Activated naive CD8-positive, alpha-beta T cell treated with anti-CD3 and anti-CD28 coated beads for 36 hours (primary cell): ENCODE measurements at places on chromosomes 11 and 22.

GRCh38 chr11:61061081-61061826, 41.0 kb upstream of the CD5 start:
- peak; percentile 87 for DNase-seq

- DNase-seq, result no peak
These were observed 25.5 kb downstream of the UVRAG start for GRCh38 chr11:75840522-75840921.

- DNase-seq, result no peak
These were observed 395.9 kb downstream of the OPCML start for GRCh38 chr11:133136376-133136775.

DNA sequence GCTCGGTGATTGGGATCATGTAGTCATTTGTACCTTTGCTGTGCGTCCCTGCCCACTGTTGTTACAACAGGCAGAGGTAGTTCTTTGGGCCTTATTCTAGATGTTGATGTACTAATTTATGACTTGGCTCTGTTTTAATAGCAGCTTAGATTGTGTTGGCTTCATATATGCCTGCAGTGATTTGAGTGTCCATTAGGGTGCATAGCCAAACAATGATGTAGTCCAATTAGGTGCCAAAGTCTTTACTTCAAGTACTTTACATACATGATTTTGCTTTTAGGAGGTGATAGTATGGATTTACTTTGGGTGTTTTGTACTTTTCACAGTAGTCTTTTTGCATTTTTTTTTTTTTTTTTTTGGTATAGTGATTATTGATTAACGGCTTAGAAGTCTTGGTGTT, 46.4 kb downstream of the PPP6R3 start:
- DNase-seq, result no peak

- DNase-seq, result no peak
These were observed 103.1 kb downstream of the TEAD1 start for GRCh38 chr11:12777208-12777874.

- DNase-seq, result peak; percentile 89
These were observed at the start of gene UCP2 for GRCh38 chr11:73982595-73982989. Gene UCP2 (minus strand): TSS chr11:73982843. CDS start chr11:73978378, 4,465 bp downstream.

- no peak for DNase-seq
These were observed 32.5 kb downstream of the MRGPRX2 start for GRCh38 chr11:19027829-19028595.

DNA sequence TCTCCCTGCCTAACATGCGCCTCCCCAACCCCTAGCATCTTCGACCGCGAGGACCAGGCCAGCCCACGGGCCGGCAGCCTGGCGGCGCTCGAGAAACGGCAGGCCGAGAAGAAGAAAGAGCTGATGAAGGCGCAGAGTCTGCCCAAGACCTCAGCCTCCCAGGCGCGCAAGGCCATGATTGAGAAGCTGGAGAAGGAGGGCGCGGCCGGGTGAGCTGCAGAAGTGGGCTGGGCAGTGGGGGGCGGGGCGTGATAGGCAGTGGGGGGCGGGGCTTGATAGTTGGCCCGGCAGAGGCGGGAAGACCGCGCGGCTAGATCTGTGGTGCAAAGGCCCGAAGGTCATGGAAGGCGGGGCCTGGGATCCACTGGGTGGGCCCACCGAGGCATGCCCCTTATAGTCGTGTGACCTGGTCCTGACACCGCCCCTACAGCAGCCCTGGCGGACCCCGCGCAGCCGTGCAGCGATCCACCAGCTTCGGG, 8.7 kb downstream of the SELENOM start:
- no peak for DNase-seq

GRCh38 chr11:126403658-126404057, 48.2 kb downstream of the ST3GAL4 start:
- DNase-seq, result no peak

GRCh38 chr11:121389651-121390050, 62.5 kb upstream of the SORL1 start:
- no peak for DNase-seq

DNA sequence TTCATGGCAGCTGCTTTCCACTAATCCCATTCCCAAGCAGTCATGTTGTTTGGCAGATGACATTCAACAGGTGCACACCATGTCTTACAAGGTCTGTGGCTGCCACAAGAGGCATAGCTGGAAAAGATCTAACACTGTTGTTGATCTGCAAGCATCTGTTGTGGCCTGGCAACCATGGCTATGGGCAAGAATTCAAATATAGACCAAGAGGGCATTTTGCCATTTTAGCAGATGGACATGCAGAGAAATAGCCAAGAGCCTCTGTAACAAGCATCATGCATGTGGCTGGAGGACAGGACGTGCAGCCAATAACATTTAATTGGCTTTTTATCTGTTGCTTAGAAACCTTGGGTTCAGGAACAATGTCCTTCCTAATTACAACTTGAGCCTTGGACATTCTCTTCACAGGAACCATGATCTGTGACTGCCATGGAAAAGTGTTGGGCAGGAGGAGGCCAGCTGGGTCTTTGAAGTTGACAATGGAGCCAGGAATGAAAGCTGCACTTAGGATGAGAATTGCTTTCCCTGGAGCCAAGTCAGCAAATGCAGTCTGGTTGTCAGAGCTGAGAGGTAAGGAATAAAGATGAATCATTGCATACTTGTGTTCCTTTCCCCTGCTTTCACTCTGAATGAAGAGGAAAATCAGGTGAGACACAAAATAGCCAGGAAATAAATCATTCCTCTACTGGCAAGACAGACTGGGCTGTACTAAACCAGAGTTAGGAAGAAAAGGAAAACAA, 113.6 kb upstream of the ANO5 start:
- no peak for DNase-seq

DNA sequence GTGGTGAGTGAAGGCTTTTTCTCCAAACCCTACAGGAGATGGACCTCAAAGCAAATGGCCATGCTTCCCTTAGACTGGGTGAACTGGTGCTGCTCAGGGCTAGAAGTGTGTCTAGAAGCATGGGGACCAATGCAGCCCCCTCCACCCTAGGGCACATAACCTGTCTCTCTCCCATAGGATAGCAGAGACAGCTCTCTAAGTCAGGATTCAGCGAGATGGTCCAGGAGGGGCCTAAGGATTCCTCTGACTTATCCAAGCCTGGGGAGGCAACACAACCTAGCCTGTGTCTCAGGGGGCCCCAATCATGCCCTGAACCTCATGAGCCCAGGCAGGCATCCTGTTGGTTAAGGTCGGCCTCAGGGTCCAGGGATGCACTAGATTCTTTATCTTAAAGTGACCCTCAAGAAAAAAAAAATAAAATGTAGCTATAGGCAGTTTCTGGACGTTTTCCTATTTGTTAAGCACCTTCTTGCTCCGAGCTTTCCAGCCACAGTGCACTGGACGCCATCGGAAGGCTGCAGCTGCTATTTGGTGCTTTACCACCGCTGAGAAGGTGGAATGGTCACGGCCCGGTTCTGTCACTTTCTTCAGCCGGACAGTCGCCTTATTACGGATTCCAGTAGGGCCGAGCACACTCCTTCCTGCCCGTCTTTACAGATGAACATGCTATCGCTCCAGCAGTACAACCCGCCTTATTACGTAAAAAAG, 5.0 kb upstream of the CCND1 start:
- DNase-seq, result no peak

DNA sequence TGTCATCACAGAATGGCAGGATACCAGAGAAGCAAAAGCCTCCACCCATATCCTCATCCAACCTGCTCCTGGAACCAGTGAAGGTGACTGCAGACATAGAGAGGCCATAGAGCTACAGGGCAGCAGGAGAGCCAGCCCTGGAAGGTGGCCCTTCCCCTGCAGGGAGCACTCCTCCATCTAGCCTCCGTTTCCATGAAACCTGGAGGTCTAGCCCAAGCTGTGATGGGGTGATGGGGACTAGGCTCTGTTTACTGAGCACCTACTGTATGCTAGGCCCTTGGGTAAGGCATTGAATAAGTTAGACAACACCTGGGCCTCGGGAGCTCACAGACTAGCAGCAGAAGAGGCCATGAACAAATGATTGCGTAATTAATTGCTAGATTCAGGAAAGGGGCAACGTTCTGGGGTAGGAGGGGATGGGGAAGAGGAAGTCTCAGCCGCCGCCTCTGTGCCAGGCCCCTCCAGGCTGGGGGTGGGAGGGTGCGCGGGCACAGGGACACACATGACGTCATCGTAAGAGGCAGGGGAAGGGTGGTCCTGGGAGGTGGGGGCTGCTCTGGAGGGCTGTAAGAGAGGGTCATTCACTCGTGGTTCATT, 784 bp upstream of the SYNGR1 start:
- DNase-seq, result peak; percentile 29

- no peak for DNase-seq
These were observed 11.8 kb upstream of the KCNJ11 start for GRCh38 chr11:17400048-17400775.

GRCh38 chr11:37456746-37457145, 858.7 kb upstream of the RAG2 start:
- DNase-seq, result no peak

GRCh38 chr11:65650547-65651338, 12.0 kb downstream of the RELA start:
- no peak for DNase-seq
